KBM-7 (cell line): ENCODE measurements at places on chromosomes 6 and 20.
A peak's percentile ranks its signal among the peaks of the same experiment; 100 is the strongest.

GRCh38 chr6:13586603-13587542, 12.5 kb downstream of the SIRT5 start:
- DNase-seq: no peak

DNA sequence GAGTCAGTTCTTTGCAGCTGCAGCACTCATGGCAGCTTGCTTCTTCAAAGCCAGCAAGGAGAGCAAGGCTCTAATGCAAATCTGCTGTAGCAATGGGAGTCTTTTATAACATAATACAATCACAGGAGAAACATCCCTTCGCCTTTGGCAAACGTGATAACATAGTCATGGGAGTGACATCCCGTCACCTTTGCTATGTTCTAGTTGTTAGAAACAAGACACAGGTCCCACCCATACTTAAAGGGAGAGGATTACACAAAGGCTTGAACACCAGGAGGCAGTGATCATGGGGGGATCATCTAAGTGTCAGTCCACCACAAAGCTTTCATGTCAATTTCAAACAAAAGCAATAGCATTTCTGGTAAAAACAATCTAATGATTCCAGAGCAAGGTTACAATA, 40.1 kb upstream of the PHACTR2 start:
- no peak for DNase-seq

GRCh38 chr6:133040803-133041419, 200.2 kb upstream of the EYA4 start:
- no peak for DNase-seq

DNA sequence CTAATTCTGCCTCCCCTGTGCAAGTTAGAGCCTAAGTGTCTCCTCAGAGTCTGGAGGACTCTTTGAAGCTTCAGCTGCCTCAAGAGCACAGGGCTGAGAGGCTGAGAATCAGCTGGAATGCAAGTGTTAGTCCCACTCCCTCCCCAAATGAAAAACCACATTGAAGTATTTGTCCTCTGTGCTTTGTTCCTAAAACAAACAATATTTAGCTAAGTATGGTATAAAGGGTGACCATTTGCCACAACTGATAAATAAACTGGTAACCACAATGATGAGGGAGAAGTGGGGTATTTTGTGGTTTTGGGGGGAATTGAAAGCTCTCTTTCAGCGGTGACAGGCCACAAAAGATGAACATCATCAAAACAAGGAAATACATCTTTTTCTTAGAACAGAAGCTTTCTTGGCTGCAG, 91.7 kb upstream of the HDDC2 start:
- peak; percentile 73 for DNase-seq

GRCh38 chr6:40353967-40354452, 233.2 kb downstream of the LRFN2 start:
- no peak for DNase-seq

GRCh38 chr6:43799551-43800297, 29.7 kb downstream of the VEGFA start:
- peak; percentile 95 for DNase-seq

DNA sequence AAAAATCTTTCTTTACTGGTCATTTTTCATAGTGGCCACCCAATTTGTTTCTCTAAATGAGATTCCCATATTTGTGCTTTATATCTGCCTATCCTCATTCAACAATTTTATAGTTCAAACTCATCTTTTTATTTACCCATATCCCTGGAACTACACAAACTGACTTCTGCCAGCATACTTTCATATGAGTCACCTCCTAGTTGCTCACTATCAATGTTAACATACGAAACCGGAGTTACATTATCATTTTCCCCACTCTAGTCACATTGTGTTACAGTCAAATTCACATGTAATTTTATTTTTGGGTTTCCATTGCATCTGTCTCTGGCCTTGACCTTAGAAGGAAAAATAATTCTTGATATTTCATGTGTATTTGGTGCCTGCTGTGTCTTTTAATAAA, 499.4 kb downstream of the MAFB start:
- DNase-seq: no peak

GRCh38 chr6:108123481-108123929, 42.3 kb upstream of the NR2E1 start:
- DNase-seq: no peak

- DNase-seq: no peak
Measured at GRCh38 chr20:59094576-59094975, 52.0 kb upstream of the PRELID3B start.

DNA sequence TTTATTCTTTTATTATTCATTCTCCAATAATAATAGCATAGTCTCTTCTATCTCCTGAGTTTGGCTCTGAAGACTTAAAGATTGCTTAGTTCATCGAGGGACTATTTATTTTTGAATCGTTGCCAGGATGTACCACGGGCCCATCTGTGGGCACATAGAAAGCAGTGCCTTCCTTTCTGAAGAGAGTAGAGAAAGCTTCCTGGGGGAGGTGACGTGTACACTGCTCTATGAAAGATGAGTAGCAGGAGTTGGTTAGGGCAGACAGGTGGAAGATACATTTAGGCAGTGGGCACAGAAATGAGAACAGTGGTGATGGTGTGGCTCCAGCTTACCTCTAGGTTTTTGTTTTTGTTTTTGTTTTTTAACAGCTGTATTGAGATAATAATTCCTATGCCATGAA, 98.4 kb downstream of the CDKAL1 start:
- DNase-seq: no peak

GRCh38 chr6:42698217-42698616, 24.2 kb downstream of the PRPH2 start:
- DNase-seq: no peak

DNA sequence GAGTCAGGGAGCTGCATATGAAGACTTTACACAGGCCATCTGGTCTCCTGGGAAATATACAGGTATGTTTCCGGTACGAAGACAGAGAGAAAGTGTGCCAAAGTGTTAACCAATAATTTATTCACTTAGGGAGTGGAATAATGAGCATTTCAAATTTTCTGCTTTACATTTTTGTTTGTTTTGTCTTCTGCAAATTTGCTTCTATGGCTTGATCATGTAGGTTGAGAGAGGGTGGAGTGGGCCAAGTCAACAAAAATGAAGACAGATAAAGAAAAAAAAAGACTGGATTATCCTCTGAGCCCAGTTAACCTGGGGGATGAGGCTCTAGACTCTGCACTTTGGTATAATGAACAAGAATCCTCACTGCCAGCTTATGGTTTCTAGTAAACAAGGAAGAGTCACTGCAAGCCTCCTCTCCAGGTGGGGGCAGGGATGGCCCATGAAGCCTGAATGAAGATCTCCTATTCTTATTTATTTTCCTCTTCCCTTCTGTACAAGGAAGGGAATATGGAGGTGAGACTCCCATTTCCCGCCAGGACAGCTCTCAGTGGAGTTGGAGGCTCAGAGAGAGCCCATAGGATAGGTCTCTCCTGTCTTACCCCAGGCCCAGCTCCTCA, 37.7 kb downstream of the KCNK17 start:
- DNase-seq: no peak
